Temporal lobe (tissue), 4 donors: ENCODE measurements at places on chromosomes 7 and 10. TPM values are rescaled to one million over a fixed set of nuclear protein-coding genes. Genes with fewer than 3 reads are reported as not detected.

The CEP41 gene
- 15.0 TPM for total RNA-seq

The UTF1 gene
- total RNA-seq, result not detected

The LIPM gene
- not detected for total RNA-seq

The EXOSC1 gene
- 17.5 TPM for total RNA-seq

The CALML3 gene
- not detected for total RNA-seq

The MYOZ1 gene
- total RNA-seq, result not detected

The ZNF107 gene
- 10.6 TPM for total RNA-seq

The SUN3 gene
- total RNA-seq, result not detected

The CPN1 gene
- not detected for total RNA-seq

The MEIG1 gene
- total RNA-seq, result not detected

The OPTN gene
- 62.9 TPM for total RNA-seq

The PAX4 gene
- not detected for total RNA-seq

The RPEL1 gene
- not detected for total RNA-seq

The CALHM3 gene
- not detected for total RNA-seq

The ABCC2 gene
- total RNA-seq, result 0.49 TPM

The CHST3 gene
- 5.4 TPM for total RNA-seq

The ETV1 gene
- total RNA-seq, result 34.4 TPM

The SCIN gene
- total RNA-seq, result 0.98 TPM

The CRHR2 gene
- total RNA-seq, result 0.98 TPM

The CFAP69 gene
- total RNA-seq, result 6.9 TPM

The ATOH7 gene
- total RNA-seq, result 0.49 TPM

The CCDC3 gene
- total RNA-seq, result 17.2 TPM

The TET1 gene
- 28.0 TPM for total RNA-seq

The NCF1 gene
- not detected for total RNA-seq

The SPAM1 gene
- not detected for total RNA-seq

The CPA4 gene
- not detected for total RNA-seq

The PRLHR gene
- 2.0 TPM for total RNA-seq

The HMX2 gene
- not detected for total RNA-seq

The AKR1C3 gene
- total RNA-seq, result 3.4 TPM

The NKX2-3 gene
- under 0.01 TPM for total RNA-seq

The IGFBP3 gene
- 5.2 TPM for total RNA-seq

The CCDC6 gene
- 32.7 TPM for total RNA-seq

The GJC3 gene
- not detected for total RNA-seq

The LRGUK gene
- 7.4 TPM for total RNA-seq

The ZNF800 gene
- total RNA-seq, result 51.6 TPM

The TDRD1 gene
- total RNA-seq, result 0.25 TPM

The AKR1C4 gene
- not detected for total RNA-seq

The ACBD7 gene
- 11.8 TPM for total RNA-seq

The TBX20 gene
- total RNA-seq, result not detected

The SLC16A12 gene
- total RNA-seq, result 2.2 TPM

The GPR26 gene
- 4.2 TPM for total RNA-seq

The PKD2L1 gene
- 0.25 TPM for total RNA-seq

The ELMO1 gene
- total RNA-seq, result 59.3 TPM

The PON1 gene
- not detected for total RNA-seq

The PHKG1 gene
- 2.5 TPM for total RNA-seq
